ENCODE measurements at places on chromosomes 5 and 9.

- peak; percentile 33 for DNase-seq
These were observed 188.6 kb downstream of the FSTL4 start for GRCh38 chr5:133423618-133424282.

GRCh38 chr5:23591250-23591649 lies 83.8 kb downstream of the PRDM9 start:
- DNase-seq = no peak

GRCh38 chr9:89808756-89809181 lies 204.0 kb downstream of the GADD45G start:
- DNase-seq = no peak

DNA sequence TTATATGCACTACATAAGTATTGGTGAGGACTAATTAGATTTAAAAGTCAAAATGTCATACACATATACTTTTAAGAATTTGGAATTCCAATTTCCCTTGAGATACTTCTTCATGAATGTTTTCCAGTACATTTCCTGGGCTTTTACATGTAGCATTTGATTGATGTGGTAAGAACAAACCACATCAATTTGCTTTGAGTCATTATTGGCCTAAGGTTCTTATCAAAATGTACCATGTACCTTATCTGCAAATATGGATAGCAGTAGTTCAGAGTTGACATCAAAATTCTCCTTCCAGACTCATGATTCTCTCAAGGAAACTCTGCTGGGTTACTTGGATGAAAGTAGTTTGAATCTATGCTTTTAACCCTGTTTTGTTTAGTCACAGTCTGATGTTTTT lies 2.5 kb downstream of the CAST start:
- DNase-seq = no peak

DNA sequence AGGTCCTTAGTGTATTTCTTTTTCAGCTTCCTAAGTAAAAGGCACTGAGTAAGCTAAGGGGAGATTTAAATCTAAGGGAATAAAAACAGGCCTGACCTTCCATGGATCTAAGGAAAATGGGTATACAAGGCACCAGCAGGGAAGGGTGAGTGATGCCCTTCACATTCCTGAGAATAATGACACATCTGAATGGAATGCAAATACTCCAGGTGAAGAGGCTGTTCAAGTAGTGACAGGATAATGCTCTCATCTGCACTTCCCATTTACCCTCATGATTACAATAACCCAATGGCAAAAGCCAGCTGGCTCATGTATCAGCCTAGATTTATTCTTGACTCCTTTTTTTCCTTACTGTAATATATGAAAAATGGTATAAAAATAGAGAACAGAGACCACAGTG lies 216.2 kb upstream of the ACTBL2 start:
- no peak for DNase-seq

DNA sequence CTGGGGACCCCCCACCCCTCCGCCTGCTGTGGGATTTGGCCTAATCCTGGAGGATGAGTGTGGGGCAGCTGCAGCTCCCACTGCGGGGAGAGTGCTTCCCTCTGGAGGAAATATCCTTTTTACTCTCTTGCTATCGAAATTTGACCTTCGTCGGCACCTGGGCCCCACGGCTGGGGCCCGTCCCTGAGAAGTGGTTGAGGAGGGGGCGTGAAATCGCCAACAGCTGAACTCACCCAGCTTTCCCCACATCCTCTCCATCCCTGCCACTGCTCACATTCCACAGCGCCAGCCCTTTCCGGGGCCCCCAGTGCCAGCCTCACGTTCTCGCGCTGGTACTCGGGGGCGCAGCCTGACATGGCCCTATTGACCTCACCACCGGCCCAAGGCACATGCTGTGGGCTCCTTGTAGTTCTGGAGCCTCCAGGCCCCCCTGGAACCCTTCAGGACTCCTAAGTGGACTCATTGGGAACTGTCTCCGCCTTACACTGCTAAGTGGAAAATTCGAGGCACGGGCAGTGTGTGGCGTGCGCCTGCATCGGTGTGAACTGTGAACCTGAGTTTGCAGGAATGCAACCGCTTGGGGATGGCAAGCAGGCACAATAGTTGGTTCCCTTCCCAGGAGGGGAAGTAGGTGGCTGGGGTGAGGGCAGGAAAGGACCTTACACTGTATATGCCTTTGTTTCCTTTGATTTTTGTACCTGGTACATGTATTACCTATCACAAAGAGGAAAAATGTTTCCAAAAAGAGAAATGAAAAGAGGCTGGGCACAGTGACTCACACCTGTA lies 19.2 kb downstream of the FGFR4 start:
- DNase-seq = no peak

DNA sequence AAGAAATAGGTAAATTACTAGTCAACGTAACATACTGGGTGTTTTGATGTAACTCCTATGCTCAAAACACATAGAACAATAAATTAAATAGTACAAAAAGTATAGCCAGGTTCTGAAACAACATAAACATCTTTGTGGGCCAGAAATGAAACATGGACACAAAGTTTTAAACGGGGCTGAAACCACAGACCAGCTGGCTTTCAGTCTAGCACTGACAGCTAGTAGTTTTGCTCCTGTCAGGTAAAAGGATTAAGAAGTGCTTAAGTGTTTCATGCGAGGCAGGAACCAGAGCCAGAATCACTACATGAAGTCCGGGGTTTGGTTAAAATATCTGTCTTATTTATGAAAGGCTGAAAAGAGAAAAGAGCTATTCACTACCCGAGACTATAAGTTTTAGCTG lies 19.5 kb downstream of the DCAF10 start:
- no peak for DNase-seq

DNA sequence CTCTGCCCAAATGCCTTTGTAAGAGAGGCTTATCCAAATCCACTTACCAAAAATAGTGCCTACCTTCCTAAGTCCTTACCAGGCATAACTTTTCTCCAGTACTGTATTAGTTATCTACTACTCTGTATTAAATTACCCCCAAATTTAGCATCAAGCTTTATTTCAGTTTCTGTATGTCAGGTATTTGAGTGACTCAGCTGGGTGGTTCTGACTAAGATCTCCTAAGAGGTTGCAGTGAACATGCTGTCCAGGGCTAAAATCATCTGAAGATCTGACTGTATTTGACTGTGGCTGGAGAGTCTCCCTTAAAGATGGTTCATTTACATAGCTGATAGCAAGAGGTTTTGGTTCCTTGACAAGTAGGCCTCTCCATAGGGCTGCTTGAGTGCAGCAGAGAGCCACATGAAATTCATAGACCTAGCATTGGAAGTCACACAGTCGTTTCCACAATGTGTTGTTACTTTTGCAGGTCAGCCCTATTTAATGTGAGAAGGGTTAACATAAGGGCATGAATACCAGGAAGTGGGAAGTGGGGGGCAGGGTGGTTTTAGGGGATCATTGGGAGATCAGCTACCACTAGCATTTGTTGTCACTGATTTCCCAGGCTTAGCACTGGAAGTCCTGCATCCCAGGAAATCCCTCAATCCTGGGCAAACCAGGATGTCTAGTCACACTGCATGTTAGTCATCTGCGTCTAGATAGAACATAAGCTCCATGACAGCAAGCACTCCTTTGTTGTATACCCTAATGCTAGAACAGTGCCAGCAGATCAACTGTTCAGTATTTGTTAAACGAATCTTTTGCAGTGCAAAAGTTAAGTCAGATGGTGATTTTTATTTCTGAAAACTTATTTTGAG lies 2.0 kb upstream of the ZNF622 start:
- peak; percentile 29 for DNase-seq

DNA sequence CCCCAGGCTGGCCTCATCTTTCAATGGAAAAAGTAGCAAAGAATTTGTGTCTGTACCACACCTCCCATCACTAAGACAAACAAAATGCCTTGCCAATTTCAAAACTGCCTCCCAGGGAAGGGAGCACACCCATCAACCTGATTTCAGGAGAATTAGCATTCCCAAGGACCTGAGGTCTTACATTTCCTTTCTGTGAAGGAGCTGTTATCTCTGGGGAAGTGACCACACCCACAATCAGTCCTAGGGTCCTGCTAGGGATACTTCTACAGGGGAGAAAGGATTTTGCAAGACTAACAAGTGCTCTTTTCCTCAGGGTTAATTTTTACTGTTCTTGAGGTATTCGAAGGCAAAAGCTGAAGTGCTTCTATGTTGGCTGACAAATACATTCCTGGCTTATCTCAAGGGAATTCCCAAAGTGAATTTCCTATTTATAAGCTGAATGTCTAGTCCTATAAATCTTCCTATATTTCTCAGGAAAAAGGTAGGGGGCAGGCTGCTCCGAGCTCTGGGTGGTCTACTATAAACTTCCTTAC lies 97.4 kb upstream of the ITGA1 start:
- no peak for DNase-seq

GRCh38 chr9:128459011-128459410 lies 3.2 kb downstream of the ODF2 start:
- no peak for DNase-seq

- DNase-seq = no peak
These were observed 134.3 kb upstream of the BOD1 start for GRCh38 chr5:173750538-173751265.

DNA sequence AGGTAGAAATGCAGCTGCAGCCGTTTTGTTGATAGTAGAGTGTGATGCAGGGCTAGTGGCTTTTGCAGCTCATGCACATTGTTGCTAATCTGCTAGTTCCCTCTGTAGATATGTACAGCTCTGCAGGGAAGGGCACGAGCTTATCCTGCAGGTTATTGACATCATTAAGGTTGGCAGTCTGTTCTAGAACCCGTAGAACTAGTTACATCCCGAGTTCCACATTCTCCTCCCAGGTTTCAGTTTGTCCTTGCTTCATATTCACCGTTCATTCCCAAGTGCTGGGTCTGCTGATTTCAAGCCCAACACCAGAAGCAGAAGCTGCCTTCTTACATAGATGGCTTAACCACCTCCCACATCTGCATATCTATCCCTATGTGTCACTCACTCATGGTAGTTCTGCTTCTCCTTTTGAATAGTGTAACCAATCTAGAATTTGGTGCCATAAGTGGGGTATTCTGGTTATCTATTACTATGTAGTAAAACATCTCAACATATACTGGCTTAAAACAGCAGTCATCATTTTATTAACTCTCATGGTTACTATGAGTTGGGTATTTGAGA lies 38.1 kb downstream of the CRHBP start:
- DNase-seq = no peak

- DNase-seq = no peak
These were observed 17.7 kb upstream of the FAM174A start for GRCh38 chr5:100517301-100517974.

DNA sequence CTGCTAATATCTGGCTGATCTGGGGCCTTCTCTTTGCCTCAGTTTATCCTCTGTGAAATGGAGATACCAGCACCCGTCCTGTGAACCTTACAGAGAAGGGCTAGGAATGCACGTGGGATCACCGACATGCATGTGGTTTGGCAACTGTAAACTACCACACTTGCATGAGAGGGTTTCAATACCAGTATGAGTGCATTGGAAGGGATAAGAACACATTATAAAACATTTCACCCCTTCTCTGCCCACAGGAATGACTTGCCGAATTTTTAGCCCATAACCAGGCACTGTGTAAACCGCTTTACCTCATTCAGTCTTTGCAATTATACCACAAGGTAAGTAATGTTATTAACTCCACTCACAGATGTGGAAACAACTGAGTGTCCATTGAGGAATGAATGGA lies 8.9 kb upstream of the RAB14 start:
- DNase-seq = no peak

DNA sequence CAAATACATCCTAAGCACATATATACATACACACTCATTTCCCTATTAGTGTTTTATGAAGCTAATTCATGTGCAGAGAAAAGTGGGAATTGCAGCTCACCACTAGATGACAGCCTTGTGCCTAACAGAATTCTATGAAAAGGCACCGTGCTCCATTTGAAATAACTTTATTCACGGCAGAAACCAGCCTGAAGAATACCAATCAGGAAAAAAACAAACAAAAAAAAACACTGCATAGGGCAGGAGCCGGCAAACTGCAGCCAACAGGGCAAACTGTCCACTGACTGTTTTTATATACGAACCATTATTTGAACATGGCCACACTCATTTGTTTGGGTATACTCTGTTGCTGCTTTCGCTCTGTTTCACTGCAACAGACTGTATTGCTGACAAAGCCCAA lies 33.6 kb downstream of the ERMP1 start:
- DNase-seq = no peak

- DNase-seq = no peak
These were observed 30.8 kb upstream of the SARDH start for GRCh38 chr9:133768859-133769510.

DNA sequence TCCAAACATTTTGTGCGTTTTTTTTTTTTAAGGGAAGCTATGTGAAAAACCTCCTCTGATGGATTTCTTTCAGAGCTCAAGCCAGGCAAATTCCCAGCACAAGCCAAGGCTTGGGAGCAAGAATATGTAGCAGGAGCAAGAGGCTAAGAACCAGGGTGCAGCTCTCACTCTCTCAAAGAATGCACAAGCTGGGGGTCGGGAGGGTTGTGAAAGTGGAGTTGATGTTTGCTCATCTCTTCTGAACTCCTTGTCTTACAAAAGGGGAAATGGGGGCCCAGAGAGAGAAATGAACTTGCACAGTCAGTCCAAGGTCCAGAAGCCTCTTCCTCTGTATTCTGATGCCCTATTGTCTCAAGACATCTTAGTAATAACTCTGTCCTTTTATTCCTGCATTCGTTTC lies 7.7 kb upstream of the TRAF1 start:
- DNase-seq = no peak

- DNase-seq = no peak
These were observed 48.5 kb upstream of the AGXT2 start for GRCh38 chr5:35096216-35096615.

- no peak for DNase-seq
These were observed 335.7 kb upstream of the RPS23 start for GRCh38 chr5:82613891-82614290.

- DNase-seq = no peak
These were observed 44.1 kb upstream of the FOXE1 start for GRCh38 chr9:97808972-97809371.

DNA sequence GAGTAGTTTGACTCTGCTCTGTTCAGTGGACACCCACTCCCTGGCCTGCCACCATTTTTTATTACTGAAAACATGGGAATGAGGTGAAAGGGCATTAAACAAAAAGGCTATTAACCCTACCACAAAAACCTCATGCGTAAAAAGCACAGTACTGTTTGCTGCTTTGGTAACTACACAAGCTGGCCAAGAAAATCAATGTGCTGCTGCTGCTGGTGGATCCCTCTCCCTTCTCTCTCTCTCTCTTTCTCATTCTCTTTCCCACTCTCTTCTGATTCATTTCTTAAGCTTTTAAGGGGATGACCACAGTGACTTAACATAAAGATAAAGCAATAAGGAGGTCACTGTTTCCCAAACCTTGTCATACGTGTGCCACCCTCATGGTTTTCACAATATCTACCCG lies 183.2 kb upstream of the TBC1D2 start:
- no peak for DNase-seq
